ENCODE measurements at places on chromosomes 6 and 20.

GRCh38 chr6:31304683-31305082, 32.8 kb upstream of the HLA-C start:
- no peak for DNase-seq

DNA sequence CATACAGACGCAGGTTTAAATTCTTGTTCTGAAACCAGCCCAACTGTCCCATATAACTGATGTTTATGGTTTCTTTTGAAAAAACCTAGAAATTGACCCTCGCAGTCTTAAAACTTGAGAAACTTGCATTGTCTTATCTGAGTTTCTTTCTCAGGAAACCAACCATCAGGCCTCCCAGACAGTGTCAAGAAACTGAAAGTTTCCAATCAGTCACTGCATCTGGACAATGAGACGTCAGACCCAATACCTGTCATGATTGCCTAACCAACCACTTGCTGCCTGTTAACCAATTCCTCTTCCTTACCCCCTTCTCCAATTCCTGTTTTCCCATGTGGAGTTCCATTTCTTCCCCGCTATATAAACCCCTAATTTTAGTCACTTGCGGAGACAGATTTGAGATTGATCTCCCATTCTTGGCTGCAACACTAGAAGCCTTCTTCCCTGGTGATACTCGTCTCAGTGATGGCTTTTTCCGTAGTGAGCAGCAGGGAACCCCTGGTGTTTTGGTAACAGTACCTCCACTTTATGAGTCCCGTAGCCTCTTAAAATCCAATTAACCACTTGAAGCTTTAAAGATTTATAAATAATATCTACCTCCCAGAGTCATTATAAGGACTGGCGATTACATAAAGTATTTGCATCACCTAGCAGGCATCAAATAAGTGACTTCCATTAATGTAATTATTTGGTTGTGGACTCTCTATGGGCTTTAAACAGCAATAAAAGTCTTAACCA, 49.3 kb downstream of the GPR63 start:
- DNase-seq, result no peak

DNA sequence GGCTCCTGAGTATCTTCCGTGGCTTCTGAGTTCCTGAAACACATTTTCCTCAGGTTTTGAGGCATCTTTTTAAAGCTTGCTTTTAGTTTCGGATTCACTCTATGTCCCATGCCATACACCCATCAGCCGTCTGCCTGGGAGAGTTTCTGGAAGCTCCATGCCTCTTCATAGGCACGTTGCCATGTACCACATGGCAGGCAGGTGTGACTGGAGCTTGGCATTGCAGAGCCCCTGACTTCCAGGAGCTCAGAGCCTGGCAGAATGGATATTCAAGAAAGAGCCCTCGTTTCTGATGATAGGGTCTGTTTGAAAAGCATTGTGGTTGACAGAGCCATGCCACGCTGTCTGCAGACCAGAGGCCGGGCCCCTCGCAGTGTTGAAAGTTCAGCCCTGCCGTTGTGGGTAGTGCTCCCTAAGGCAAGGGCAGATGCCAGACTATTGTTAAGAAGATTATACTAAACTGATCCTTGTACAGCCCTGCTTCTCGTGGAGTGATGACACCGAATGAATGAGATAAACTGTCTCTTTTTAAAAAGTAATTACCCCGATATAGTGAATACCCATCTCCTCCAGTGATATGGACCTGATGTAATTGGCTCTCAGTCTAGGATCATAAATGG, 100.0 kb downstream of the RPP40 start:
- no peak for DNase-seq

DNA sequence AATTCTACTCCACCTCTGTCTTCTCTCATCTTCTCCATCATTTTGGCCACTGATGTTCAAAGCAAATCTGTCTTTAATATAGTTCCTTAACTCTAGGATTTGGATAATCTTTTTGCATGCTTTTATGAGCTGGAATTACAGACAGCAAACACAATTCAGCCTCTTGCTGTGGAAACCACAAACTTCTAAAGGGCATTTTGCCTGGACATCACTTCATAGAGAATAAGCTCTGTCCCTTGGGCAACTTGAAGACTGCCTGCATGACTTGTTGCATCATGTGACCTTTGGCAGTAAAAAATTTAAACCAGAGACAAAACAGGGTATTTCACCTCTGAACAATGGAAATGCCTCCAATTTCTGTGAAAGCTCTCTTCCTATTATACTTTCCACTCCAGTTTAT, 74.1 kb upstream of the HDDC2 start:
- peak; percentile 56 for DNase-seq

GRCh38 chr20:10172998-10173655, 45.5 kb upstream of the SNAP25 start:
- no peak for DNase-seq

Measured in skeletal muscle cell (primary cell).